ENCODE measurements at places on chromosomes 7 and 10.
A peak's percentile ranks its signal among the peaks of the same experiment; 100 is the strongest.

DNA sequence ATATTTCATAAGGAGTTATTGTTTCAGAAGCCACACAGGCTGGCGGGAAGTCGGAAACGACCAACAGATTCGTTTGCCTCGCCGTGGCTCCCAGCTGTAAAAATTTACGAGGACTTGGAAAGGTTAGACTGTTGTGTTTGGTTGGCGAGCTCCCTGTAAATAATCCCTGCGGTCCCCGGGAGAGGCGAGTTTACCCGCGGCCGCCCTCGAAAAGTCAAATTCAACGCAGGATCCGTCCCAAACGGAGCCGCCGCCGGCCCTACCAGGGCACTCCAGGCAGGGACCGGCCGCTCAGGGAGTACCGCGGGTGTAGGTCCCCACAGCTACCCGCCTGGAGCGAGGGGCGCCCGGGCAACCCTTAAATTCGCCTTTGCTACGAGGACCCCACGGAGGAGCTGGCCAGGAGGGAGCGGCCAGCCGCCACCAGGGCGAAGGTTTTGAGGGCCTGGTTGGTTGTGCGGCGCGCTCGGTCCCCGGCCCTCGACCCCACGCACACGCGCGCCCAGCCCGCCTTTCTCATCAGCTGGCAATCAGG is 726 bp upstream of the HOXA9 start:
- peak; percentile 32 for DNase-seq
- no peaks in the 10 kb centered on the region for H3K36me3 ChIP-seq
- no peak overlapping the region for H3K27ac ChIP-seq
- no peak overlapping the region for H3K4me3 ChIP-seq

DNA sequence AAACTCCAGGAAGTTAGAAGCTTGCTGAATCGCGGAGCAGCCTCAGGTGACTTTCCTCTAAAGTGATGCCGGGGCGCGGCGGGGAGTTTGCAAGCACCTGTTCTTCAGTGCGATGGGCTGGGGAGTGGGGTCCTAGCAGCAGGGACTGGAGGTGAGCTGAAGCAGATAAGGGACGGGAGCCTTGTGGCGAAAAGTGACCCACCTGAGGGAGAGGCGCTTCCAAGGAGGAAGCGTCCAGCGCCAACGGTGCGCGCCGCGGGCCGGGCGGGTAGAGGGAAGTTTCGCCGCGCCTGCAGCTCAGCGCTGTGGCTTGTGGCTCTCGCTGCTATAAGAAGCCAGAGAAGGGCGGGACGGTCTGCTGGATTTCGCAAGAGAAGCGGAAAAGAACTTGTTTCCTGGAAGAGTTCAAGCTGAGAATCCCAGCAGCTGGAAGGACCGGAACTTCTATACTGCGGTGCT is at the start of gene STEAP4:
TSS of gene STEAP4 (minus strand) at position 305 of the 459 bp plus-strand sequence. CDS start 22,625 bp downstream, outside the sequence.
- H3K36me3 ChIP-seq, result no peaks in the 10 kb centered on the region
- H3K27ac ChIP-seq, result no peak within 1 kb of the TSS
- H3K4me3 ChIP-seq, result peak within 1 kb of the TSS; percentile 65
- peaks cover 7% of the 10 kb centered on the region for H3K4me1 ChIP-seq

GRCh38 chr7:100016215-100016901 is 962 bp downstream of the ZKSCAN1 start:
- peaks cover 7% of the 10 kb centered on the region for H3K4me1 ChIP-seq
- DNase-seq, result no peak
- peak overlapping the region; percentile 100 for H3K4me3 ChIP-seq
- H3K36me3 ChIP-seq, result no peaks in the 10 kb centered on the region

GRCh38 chr7:98771519-98771918 is 98.3 kb downstream of the TMEM130 start:
- H3K27ac ChIP-seq, result peak overlapping the region; percentile 3
- peak overlapping the region; percentile 37 for H3K4me3 ChIP-seq
- peak; percentile 49 for DNase-seq
- peaks cover 3% of the 10 kb centered on the region for H3K27me3 ChIP-seq
- H3K4me1 ChIP-seq, result peaks cover 24% of the 10 kb centered on the region

DNA sequence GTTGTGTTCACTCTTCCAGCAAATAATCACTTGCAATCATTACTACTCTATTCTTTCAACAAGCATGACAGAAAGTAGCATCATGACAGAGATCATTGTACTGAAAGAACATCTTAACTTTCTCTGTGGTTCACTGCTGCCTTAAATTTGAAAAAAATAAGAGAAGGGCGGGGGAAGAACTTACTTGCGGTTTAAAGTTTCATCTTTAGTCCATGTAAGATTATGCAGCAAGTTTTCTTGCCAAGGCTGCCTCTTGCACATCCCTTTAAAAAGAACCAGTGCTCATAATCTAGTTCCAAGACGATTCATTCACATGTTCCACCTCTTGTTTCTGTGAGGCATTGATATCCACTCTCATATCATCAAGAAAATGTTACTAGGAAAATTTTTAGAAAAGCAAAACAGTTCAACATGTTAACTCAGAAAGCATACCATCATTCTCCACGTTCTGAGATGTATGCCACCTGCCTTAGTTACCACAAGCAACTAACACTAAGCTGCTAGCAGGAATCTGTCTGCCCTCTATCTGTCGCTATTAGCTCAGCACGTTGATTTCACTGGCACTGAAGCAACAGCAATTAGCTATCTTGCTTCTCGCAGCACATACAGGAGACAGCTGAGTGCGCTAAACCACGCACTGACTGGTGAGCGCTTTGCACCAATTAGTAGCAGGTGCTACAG is at the start of gene PCDH15:
TSS of gene PCDH15 (minus strand) at position 491 of the 681 bp plus-strand sequence. CDS start 136,969 bp downstream, outside the sequence.
- H3K27ac ChIP-seq, result no peak within 1 kb of the TSS
- H3K4me1 ChIP-seq, result peaks cover 15% of the 10 kb centered on the region
- peak; percentile 80 for DNase-seq

GRCh38 chr10:86215046-86215445 is 151.5 kb downstream of the GRID1 start:
- H3K4me1 ChIP-seq, result no peaks in the 10 kb centered on the region
- H3K27me3 ChIP-seq, result no peaks in the 10 kb centered on the region
- no peaks in the 10 kb centered on the region for H3K36me3 ChIP-seq

GRCh38 chr7:70607759-70608158 is 524.2 kb upstream of the GALNT17 start:
- H3K4me1 ChIP-seq, result no peaks in the 10 kb centered on the region
- no peak for DNase-seq
- no peaks in the 10 kb centered on the region for H3K36me3 ChIP-seq
- H3K27ac ChIP-seq, result no peak overlapping the region

- no peak overlapping the region for H3K27ac ChIP-seq
- H3K4me3 ChIP-seq, result no peak overlapping the region
- H3K36me3 ChIP-seq, result no peaks in the 10 kb centered on the region
- no peaks in the 10 kb centered on the region for H3K27me3 ChIP-seq
- no peak for DNase-seq
- peaks cover 5% of the 10 kb centered on the region for H3K4me1 ChIP-seq
Measured at GRCh38 chr7:52656098-52656497, 379.3 kb upstream of the POM121L12 start.

DNA sequence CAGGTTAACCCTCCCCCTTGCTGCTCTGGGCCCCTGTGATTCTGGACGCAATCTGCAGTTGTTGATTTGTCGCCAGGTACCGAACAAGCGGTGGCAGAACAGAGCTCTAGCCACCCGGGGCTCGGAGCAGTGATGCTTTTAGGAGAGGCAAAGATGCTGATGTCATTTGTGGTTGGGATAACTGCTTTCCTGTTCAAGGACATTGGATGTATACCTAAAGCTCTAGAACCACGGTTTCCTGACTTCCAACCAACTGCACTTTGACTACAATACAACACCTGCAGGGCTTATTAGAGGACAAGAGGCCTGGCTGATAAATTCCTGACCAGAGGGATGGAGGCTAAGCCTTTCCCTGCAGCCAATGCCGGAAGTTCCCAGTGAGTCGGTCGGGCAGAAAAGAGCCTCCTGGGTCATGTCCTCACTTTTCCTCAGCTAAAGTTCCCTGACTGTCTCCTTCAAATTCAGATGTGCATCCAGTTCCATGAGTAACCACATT is 6.5 kb upstream of the RBM20 start:
- peak; percentile 56 for DNase-seq
- peaks cover 33% of the 10 kb centered on the region for H3K4me1 ChIP-seq
- H3K27me3 ChIP-seq, result peaks cover 13% of the 10 kb centered on the region

DNA sequence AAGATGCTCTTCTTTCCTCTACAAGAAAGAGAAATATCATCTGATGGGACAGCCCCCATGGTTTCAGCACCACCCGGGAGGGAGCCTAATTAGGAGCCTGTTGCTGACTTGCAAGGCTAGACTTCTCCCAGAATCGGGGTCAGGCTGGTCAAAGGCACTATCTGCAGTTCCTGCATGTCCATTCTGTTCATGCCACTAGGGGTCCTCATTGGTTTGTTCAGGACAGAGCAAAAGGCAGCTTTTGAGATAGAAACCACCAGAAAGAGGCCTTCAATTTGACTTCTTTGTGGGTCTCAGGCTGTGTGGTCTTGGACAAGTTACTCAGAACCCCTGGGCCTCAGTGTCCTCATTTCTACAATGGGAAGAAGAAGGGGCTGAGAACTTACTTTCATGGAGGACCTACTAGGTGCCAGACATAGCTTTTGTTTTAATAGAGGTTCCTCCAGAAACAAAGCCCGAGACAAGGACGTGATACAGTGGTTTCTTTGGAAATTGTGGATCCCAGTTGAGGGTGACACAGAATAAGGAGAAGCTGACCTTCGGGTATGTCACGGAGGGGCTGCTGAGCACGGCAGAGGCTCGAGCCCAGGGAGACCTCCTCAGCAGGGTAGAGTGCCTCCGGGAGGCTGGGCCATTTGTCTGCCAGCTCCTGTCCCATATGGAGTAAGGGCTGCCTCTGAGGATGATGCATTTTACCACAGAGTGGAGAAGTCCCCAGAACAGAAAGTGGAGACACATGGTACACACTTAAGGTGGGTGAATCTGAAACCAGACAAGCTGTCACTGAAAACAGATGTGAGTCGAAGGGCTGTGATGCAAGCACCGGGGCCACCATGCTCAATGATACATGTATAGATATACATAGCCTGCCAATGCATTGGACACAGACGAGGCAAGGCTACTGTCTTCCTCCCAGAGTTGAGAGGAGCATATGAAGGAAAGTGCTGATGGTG is 33.1 kb upstream of the NEUROD6 start:
- peaks cover 9% of the 10 kb centered on the region for H3K27me3 ChIP-seq
- no peak overlapping the region for H3K27ac ChIP-seq
- peak; percentile 88 for DNase-seq
- no peaks in the 10 kb centered on the region for H3K36me3 ChIP-seq
- peaks cover 16% of the 10 kb centered on the region for H3K4me1 ChIP-seq

DNA sequence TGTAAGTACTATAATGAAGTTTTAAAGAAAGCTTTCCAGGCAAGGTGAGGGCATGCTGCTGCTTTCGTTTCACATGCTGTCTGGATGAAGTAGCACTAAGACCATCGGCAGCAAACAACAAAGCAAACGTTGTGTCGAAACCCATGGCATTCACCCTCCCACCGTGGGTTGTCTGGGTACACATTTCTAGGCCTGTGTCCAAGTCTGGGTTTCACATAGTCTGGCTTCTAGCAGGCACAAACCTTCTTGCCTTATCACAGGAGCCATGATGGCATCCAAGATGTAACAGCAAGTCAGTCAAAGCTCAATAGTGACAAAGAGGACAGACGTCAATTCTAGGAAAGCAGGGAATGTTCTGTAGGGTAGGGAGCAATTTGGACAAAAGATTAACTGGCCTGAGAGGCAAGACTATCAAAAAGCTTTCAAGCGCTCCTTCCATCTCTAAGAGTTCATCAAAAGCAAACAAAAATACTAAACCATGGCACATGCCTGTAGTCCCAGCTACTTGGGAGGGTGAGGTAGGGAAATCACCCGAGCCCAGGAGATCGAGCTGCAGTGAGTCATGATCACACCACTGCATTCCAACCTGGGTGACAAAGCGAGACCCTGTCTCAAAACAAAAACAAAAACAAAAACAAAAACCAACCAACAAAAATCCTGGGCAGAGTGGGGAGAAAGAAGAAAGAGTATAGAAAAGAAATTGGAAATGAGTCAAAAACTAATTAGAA is 42.7 kb downstream of the PAXIP1 start:
- DNase-seq, result no peak
- H3K27me3 ChIP-seq, result no peaks in the 10 kb centered on the region
- no peaks in the 10 kb centered on the region for H3K4me1 ChIP-seq
- no peak overlapping the region for H3K27ac ChIP-seq
- no peak overlapping the region for H3K4me3 ChIP-seq

DNA sequence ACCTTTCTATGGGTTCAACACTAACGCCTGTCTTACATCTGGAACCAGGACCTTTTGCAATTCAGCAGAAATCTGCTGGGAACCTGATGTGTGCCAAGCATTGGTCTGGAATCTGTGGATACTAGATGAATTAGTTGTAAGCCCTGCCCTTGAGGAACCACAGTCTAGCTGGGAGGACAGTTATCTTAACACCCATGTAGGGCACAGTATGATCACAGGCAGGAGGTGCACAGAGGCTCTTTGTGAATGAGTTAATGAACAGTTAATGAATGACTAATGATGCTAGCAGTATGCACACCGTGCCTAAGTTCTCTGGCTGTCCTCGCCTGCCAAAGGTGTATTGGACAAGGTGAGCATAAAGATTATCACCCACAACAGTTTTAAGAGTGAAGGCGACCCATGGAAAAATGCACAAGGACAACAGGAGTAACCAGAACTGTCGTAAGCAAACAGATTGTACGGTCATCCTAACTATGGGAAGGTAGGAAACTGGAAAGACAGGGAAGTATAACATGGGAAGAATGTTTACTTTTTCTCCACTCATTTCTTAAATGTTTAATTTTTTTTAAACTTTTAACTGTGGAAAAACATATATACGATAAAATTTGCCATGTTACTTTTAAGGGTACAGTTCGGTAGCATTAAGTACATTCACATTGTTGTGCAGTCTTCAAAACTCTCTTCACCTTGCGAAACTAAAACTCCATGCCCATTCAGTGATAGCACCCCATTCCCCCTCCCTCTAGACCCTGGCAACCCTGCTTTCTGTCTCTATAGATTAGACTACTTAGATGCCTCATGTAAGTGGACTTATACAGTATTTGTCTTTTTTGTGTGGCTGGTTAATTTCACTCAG is 139.9 kb downstream of the CXCL12 start:
- H3K4me1 ChIP-seq, result peaks cover 7% of the 10 kb centered on the region
- no peak overlapping the region for H3K4me3 ChIP-seq
- no peaks in the 10 kb centered on the region for H3K27me3 ChIP-seq
- H3K27ac ChIP-seq, result no peak overlapping the region

- H3K4me3 ChIP-seq, result no peak overlapping the region
- peaks cover 6% of the 10 kb centered on the region for H3K4me1 ChIP-seq
- H3K27me3 ChIP-seq, result no peaks in the 10 kb centered on the region
- H3K27ac ChIP-seq, result no peak overlapping the region
- no peak for DNase-seq
Measured at GRCh38 chr10:112875476-112876267, 74.4 kb upstream of the TCF7L2 start.

GRCh38 chr7:143229054-143229790 is 7.4 kb downstream of the TAS2R40 start:
- no peak overlapping the region for H3K4me3 ChIP-seq
- no peaks in the 10 kb centered on the region for H3K36me3 ChIP-seq
- peak; percentile 58 for DNase-seq

- no peaks in the 10 kb centered on the region for H3K27me3 ChIP-seq
- DNase-seq, result peak; percentile 75
- H3K4me3 ChIP-seq, result peak within 1 kb of the TSS; percentile 98
- H3K27ac ChIP-seq, result peak within 1 kb of the TSS; percentile 94
Measured at GRCh38 chr10:102714621-102715455, at the start of gene SFXN2. Gene SFXN2 (plus strand): TSS chr10:102714636. CDS start chr10:102726637, 12,001 bp downstream.

GRCh38 chr10:13462551-13462950 is 66.3 kb downstream of the BEND7 start:
- no peak overlapping the region for H3K4me3 ChIP-seq
- no peaks in the 10 kb centered on the region for H3K4me1 ChIP-seq
- H3K36me3 ChIP-seq, result no peaks in the 10 kb centered on the region

Measured in GM23338 (cell line).